ENCODE measurements at places on chromosomes 6 and 20. TPM values are rescaled to one million over a fixed set of nuclear protein-coding genes. Genes with fewer than 3 reads are reported as not detected.

DEFB118 gene
- total RNA-seq = not detected

SCUBE3 gene
- 10.3 TPM for total RNA-seq

TCP11 gene
- not detected for total RNA-seq

ARG1 gene
- total RNA-seq = 0.35 TPM

Measured in Right ventricle myocardium inferior (tissue), 1 donor.